ENCODE measurements at places on chromosomes 7 and 10.

- DNase-seq = no peak
These were observed 17.6 kb upstream of the FAM221A start for GRCh38 chr7:23662124-23662983.

GRCh38 chr10:100419911-100420449 lies 42.8 kb upstream of the WNT8B start:
- no peak for DNase-seq

DNA sequence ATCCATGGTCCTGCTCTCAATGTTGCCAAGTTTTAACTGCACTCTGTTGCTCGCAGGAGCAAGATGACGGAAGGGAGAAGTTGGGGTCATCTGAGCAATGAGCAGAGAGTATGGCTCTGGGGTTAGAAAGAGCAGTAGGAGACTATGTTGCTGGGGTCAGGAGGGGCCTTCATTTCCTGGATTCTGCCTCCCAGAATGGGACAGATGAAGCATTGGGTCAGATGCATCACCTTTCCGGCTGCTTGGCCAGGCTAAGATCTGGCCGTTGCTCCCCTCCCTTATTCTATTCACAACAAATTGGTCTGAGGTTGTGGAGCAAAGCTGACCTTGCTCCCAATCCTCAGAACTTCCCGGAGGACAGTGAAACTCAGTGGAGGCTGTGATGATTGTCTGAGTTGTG lies 22.4 kb downstream of the STMP1 start:
- DNase-seq = no peak

GRCh38 chr7:32660936-32661335 lies 165.6 kb downstream of the AVL9 start:
- no peak for DNase-seq

DNA sequence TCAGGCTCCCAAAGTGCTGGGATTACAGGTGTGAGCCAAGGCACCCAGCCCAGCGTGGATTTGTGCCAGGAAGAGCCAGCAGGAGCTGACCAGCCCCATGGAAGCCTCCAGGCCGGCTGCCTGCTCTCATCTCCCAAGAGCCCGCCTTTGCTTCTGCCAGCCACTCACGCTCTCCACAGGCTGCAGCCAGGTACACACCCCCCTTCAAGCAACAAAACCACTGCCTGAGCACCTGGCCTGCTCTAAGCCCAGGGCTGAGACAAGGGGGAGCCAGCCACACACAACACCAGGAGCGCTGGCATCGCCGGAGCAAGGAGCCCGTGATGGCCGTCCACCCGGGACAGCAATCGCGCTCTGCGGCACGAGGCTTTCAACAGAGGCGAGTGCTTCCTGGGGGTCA lies 34.5 kb downstream of the MAD1L1 start:
- DNase-seq = no peak
